ENCODE measurements at places on chromosomes 5 and 9. TPM values are rescaled to one million over a fixed set of nuclear protein-coding genes. Genes with fewer than 3 reads are reported as not detected.

- H3K27ac ChIP-seq = no peak overlapping the region
- no peak for DNase-seq
- no peak overlapping the region for H3K4me3 ChIP-seq
- no peaks in the 10 kb centered on the region for H3K4me1 ChIP-seq
These were observed 21.6 kb downstream of the RIC1 start for GRCh38 chr9:5650356-5651105.

Gene AFAP1L1
- total RNA-seq = 0.36 TPM

- H3K27ac ChIP-seq = no peak overlapping the region
- H3K36me3 ChIP-seq = no peaks in the 10 kb centered on the region
- H3K4me3 ChIP-seq = no peak overlapping the region
- no peaks in the 10 kb centered on the region for H3K27me3 ChIP-seq
- no peaks in the 10 kb centered on the region for H3K4me1 ChIP-seq
These were observed 129.0 kb downstream of the MUSK start for GRCh38 chr9:110797611-110798010.

Gene TSSK1B
- not detected for total RNA-seq

Gene RETREG1
- 3.0 TPM for total RNA-seq

DNA sequence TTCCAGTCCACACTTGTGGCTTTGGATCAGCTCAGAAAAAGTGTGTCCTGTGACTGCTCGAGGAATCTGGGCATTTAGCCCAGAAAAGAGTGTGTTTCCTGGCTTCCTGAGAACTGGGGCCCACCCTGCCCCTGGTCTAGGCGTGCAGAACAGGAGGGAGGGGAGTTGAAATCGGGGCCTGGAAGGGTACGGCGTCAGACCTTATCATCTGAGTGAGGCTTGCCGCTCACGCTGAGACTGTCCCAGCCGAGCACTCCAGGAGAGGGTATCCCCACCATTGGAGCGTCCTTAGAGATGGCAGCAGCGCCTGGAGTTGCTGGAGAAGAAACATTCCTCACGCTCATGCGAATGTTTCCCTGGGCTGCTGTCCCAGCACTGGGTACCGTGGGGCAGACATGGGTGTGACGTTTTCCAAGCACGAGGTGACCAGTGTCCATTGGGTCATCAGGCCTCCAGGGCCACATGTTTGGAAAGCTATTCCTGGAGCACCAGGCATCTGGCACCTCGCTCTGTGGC lies 22.5 kb downstream of the NEK6 start:
- no peaks in the 10 kb centered on the region for H3K36me3 ChIP-seq
- H3K27ac ChIP-seq = no peak overlapping the region
- H3K4me3 ChIP-seq = no peak overlapping the region
- no peaks in the 10 kb centered on the region for H3K27me3 ChIP-seq

Gene PLPP6
- total RNA-seq = 10.5 TPM

DNA sequence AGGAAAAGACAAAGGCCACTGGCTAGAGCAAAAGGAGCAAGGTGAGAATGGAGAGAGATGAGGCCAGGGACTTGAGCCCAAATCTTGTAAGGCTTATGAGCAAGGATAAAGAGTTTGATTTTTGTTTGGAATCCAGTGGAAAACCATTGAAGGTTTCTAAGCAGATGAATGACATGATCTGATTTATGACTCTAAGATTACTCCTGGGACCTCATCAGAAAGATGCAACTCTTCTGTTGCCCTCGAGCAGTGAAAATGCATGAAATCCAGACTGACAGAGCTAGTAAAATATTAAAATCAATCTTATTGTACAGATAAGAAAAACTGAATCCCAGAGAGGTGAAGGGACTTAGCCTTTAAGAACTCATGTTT lies 677 bp downstream of the MFAP3 start:
- no peaks in the 10 kb centered on the region for H3K36me3 ChIP-seq
- DNase-seq = no peak
- peak overlapping the region; percentile 80 for H3K4me3 ChIP-seq
- no peak overlapping the region for H3K27ac ChIP-seq
- no peaks in the 10 kb centered on the region for H3K27me3 ChIP-seq

Gene HIGD2A
- total RNA-seq = 65.6 TPM

DNA sequence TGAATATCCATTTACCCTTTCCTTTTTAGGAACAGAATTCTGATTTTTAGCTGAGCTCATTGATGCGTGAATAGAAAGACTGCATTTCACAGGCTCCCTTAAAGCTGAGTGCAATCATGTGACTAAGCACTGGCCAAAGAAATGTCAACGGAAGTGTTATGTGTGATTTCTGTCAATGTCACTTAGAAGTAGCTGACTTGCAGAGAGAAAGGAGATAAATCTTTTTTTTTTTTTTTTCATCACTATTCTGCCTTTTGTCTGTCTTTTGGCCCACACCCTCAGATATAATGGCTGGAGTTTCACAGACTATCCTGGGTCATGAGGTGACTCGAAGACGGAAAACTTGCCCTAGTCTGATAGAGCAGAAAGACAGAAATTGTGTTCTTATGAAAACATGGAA lies 39.3 kb upstream of the SLC27A6 start:
- no peaks in the 10 kb centered on the region for H3K36me3 ChIP-seq
- H3K4me1 ChIP-seq = no peaks in the 10 kb centered on the region
- H3K27me3 ChIP-seq = no peaks in the 10 kb centered on the region

Gene ECM2
- not detected for total RNA-seq

GRCh38 chr9:136687721-136688223 lies 515 bp upstream of the AGPAT2 start:
- DNase-seq = no peak
- no peaks in the 10 kb centered on the region for H3K36me3 ChIP-seq
- H3K27me3 ChIP-seq = peaks cover 52% of the 10 kb centered on the region
- H3K4me3 ChIP-seq = peak overlapping the region; percentile 57

- no peaks in the 10 kb centered on the region for H3K27me3 ChIP-seq
- H3K27ac ChIP-seq = no peak overlapping the region
- H3K4me1 ChIP-seq = peaks cover under 1% of the 10 kb centered on the region
- DNase-seq = no peak
- H3K36me3 ChIP-seq = no peaks in the 10 kb centered on the region
- H3K4me3 ChIP-seq = no peak overlapping the region
These were observed 17.4 kb upstream of the PTCH1 start for GRCh38 chr9:95533996-95534680.

- no peak for DNase-seq
- H3K4me3 ChIP-seq = no peak overlapping the region
- H3K4me1 ChIP-seq = peaks cover 81% of the 10 kb centered on the region
- peak overlapping the region; percentile 47 for H3K27ac ChIP-seq
These were observed 219.9 kb upstream of the TMEM161B start for GRCh38 chr5:88488561-88488960.

DNA sequence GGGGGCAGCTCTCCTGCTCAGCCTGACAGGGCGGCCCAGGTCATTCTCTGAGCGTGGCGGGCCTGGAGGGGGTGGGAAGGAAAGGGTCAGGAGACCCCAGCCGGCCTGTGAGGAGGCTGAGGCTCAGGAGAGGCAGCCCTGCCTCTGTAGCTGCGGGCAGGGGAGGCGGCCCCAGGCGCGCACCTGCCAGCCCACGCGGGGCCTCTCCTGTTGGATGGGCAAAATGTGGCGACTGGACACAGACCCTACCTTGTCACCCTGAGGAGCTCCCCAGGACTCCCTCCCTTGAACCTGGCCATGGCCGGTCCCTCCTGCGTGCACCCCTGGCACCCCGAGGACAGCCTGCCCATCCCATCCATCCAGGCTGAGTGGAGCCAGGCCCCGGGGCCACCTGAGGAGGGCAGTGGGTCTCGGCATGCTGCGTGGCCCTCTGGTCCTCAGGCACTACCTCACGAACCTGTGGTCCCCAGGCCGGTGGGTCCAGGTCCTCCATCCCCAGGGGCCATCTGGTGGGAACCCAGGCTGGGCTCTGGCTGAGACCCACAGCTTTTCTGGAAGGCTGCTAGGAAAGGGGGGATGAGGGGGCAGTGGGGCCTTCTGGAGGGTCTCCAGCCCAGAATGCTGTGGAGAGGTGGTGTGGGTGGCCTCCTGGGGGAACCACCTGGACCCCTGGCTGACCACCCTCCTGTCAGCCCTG lies 15.1 kb upstream of the NRARP start:
- peak; percentile 9 for DNase-seq
- H3K36me3 ChIP-seq = no peaks in the 10 kb centered on the region
- peaks cover 38% of the 10 kb centered on the region for H3K4me1 ChIP-seq
- no peaks in the 10 kb centered on the region for H3K27me3 ChIP-seq
- H3K4me3 ChIP-seq = no peak overlapping the region

GRCh38 chr5:157821822-157822622 lies 36.9 kb downstream of the CLINT1 start:
- H3K4me3 ChIP-seq = no peak overlapping the region
- H3K27ac ChIP-seq = no peak overlapping the region
- H3K4me1 ChIP-seq = peaks cover 23% of the 10 kb centered on the region
- DNase-seq = no peak
- no peaks in the 10 kb centered on the region for H3K36me3 ChIP-seq

DNA sequence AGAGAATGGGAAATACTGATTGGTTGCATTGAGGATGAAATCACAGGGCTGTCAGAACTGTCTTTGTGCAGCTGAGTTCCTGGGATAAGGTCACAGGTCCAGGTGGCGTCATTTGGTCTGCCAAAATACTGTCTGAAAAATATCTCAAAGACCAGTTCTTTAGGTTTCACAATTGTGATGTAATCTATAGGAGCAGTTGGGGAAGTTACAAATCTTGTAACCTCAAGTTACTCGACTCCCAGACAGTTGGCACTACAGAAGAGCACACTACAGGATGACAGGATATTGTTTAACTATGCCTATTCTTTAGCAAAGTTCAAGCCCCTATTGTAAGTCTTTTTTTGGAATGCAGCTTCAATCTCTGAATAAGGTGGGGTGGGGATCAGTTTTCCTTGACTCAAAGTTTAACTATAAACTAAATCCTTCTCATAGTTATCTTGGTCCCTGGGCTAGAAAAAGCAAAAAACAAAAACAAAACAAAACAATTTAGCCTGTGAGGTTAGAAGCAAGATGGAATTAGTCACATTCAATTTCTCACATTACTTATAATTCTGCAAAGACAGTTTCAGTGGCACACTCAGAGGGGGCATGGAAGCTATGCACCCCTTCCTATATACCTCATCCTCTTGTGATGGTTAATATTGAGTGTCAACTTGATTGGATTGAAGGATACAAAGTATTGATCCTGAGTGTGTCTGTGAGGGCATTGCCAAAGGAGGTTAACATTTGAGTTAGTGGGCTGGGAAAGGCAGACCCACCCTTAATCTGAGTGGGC lies 276.0 kb downstream of the AUH start:
- no peaks in the 10 kb centered on the region for H3K36me3 ChIP-seq
- H3K27me3 ChIP-seq = no peaks in the 10 kb centered on the region
- H3K4me1 ChIP-seq = no peaks in the 10 kb centered on the region

GRCh38 chr9:72948575-72949243 lies 4.1 kb downstream of the ALDH1A1 start:
- H3K36me3 ChIP-seq = no peaks in the 10 kb centered on the region
- H3K27ac ChIP-seq = no peak overlapping the region
- no peak for DNase-seq
- H3K4me1 ChIP-seq = no peaks in the 10 kb centered on the region
- H3K4me3 ChIP-seq = no peak overlapping the region

GRCh38 chr5:765948-766631 lies 18.4 kb downstream of the ZDHHC11B start:
- H3K27me3 ChIP-seq = no peaks in the 10 kb centered on the region
- DNase-seq = no peak
- H3K36me3 ChIP-seq = no peaks in the 10 kb centered on the region
- H3K4me1 ChIP-seq = no peaks in the 10 kb centered on the region
- H3K4me3 ChIP-seq = no peak overlapping the region

- peak; percentile 77 for DNase-seq
- H3K4me3 ChIP-seq = no peak overlapping the region
- H3K27me3 ChIP-seq = peaks cover 40% of the 10 kb centered on the region
- H3K36me3 ChIP-seq = no peaks in the 10 kb centered on the region
These were observed 170.5 kb upstream of the SMIM23 start for GRCh38 chr5:171614971-171615653.

DNA sequence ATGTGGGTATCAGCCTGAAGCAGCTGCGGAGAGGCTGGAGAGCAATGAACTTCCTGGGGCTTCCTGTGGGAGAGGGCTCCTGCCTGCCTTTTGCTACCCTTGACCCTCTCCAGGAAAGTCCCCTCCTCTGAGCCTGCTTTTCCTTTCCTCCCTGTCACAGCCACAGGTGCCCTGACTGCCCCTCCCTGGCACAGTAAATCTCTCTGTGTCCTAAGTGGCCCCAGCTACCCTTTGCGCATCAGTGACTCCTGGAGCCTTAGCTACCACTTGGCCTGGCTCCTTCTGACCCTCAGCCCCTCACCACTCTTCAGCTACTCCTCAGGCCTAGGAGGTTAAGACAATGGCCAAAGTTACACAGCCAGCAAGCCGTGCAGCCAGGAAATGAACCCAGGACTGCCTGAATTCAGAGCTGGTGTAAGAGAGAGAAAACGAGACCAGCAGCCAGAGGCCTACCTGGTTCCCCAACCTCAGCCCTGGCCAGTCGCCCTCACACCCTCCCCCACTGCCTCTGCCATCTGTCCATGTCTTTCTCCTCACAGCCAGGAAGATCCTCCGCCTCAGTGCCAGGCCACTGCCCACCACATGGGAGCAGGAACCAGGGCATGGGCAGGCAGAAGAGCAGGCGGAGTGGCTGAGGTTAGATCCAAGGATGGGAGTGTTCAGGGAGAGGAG lies 18.6 kb downstream of the CNTFR start:
- H3K36me3 ChIP-seq = no peaks in the 10 kb centered on the region
- no peak overlapping the region for H3K4me3 ChIP-seq
- H3K27ac ChIP-seq = no peak overlapping the region
- peaks cover 70% of the 10 kb centered on the region for H3K4me1 ChIP-seq
- DNase-seq = no peak

- H3K27me3 ChIP-seq = no peaks in the 10 kb centered on the region
- no peaks in the 10 kb centered on the region for H3K36me3 ChIP-seq
- no peak for DNase-seq
- no peak overlapping the region for H3K4me3 ChIP-seq
- no peaks in the 10 kb centered on the region for H3K4me1 ChIP-seq
These were observed 18.9 kb downstream of the PDE4D start for GRCh38 chr5:59874675-59875074.

GRCh38 chr5:83255268-83255667 lies 177.9 kb downstream of the XRCC4 start:
- no peaks in the 10 kb centered on the region for H3K36me3 ChIP-seq
- DNase-seq = no peak
- H3K4me1 ChIP-seq = peaks cover 4% of the 10 kb centered on the region
- H3K27ac ChIP-seq = no peak overlapping the region
- no peak overlapping the region for H3K4me3 ChIP-seq

All from neural progenitor cell (in vitro differentiated cells).